ENCODE measurements at places on chromosomes 2 and 18.

DNA sequence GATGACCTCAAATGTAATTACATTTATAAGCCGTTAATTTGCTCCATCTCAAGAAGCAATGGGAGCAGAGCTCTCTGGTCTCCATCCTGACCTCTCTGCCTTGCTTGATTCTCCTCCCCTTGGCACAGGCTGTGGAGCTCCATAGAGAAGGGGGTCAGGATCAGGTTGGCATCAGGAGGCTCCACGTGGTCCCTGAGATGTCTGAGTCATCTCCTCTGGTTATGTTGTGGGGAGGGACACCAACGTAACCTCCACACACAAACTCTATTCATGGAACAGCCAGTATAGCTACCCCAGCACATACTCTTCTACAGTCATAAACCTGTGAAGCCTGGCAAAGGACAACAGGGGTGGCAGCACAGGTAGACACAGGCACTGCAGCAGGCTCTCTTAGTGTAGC lies 29.0 kb downstream of the TRABD2A start:
- no peak for DNase-seq

- no peak for DNase-seq
Observed at GRCh38 chr2:29950481-29950880, 29.1 kb upstream of the ALK start.

DNA sequence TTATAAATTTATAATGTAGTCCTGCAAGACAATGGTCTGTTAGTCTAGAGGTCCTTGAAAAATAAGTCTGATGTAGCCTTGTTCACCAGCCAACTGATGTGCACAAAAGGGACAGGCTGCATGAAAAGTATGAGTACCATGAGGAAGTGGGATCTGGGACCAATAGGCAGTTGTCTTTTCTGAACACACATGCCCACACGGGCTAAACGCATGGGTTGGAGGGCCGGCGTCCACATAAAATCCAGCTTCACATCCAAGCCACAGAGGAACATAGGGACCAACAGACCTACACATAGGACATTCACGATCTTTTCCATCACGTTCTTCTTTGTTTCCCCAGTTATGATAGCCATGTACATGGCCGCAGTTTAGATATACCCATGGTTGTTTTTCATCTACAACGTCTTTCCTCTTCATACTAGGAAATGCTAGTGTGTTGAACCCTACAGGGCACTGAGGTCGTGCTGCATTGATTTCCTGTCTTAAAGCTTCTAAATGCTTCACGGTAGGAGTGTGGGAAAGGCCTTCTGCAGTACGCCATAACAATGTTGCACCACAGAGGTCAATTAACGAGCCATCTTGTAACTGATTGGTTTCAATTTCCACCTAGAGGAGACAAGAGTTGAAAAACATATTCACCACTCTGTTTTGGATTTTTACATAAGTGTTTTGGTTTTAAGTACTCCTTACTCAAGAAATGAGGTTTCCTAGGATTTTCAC lies 49.4 kb downstream of the PELI1 start:
- no peak for DNase-seq

GRCh38 chr2:223914324-223914723 lies 30.8 kb downstream of the WDFY1 start:
- no peak for DNase-seq

GRCh38 chr2:231642631-231643494 lies 50.2 kb downstream of the TEX44 start:
- DNase-seq: no peak

DNA sequence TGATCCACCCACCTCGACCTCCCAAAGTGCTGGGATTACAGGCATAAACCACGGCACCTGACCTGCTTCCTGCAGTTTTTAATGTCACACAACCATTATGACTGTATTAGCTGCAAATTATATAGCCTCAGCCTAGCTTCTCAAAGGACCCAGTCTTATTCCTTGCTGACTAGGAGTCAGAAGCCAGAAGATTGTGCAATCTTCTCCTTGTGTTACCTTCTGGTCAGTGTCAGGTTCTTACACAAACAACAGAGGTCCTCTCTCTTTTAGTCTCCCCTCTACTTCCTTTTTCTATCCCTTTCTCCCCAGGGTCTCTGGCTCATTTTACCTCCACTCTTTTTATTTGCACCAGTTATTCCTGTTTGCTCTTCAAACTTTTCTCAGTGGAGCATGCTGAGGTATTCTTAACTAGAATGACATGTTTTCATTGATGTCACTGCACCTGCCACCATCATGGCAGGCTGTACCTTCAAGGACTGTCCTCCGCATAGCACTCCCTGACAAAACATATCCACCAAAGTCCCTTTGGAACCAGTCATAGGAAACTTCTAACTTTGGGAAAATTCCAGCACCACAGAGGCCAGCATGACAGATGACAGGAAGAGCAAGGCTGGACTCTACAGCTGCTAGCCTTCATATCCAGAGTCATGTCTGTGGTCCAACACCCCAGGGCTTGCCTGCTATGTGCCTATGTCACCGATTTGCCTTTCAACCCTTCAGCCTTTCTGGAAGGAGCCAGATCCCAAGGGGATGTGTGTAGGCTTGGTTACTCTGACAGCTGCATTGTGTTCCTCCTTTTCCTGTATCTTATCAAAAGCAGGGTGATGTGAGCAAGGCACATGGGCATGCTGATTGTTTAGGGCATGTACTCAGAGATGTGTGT lies 45.2 kb upstream of the EPC2 start:
- no peak for DNase-seq

DNA sequence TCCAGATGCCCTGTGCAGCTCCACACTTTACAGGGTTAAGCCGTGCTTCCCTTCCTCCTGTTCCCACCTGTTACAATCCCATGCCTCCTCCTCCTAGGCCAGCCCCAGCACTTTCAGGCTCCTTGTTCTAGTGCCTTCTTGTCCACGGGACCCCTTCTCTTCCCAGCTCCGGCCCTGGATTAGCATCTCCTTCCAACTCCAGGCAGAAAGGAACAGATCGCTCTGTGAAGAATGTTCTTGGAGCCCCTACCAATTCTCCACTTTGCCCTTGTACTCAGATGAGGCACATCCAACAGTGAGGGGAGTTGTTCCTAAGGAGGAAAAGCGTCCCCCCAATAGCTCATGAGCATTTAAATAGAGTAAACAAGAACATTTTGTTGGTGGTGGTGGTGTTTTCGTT lies 72.7 kb downstream of the CABLES1 start:
- peak; percentile 77 for DNase-seq

- DNase-seq: no peak
Observed at GRCh38 chr2:28325173-28325566, 67.5 kb upstream of the FOSL2 start.

DNA sequence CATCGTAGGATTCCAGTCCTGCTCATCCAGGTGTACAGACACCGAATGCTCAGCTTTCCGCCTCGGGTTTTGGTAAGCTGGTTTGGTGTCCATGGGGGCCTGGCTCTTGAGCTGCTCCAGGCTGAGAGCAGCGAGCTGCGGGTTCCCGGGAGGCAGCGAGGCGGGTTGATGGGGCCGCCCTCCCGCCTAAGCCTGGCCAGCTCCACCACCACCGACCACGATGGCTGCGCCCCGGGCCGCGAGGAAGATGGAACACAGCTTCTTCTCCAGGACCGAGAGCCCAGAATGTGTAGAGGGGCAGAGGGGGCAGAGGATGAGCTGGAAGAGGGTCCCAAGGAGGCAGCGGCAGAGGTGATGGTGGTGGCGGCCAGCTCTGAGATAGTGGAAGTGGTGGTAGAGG lies 64.1 kb downstream of the AKAIN1 start:
- no peak for DNase-seq

GRCh38 chr2:158967731-158968395 lies 577 bp upstream of the TANC1 start:
- peak; percentile 85 for DNase-seq
